GM23338 (cell line): ENCODE measurements at places on chromosomes 6 and 20. TPM values are rescaled to one million over a fixed set of nuclear protein-coding genes. Genes with fewer than 3 reads are reported as not detected.

Gene TNFRSF6B
- total RNA-seq = 0.28 and 3.8 TPM in 2 replicates

Gene OR12D3
- not detected in 2 replicates for total RNA-seq

Gene C4A
- 0.97 and 2.4 TPM in 2 replicates for total RNA-seq

Gene COL9A3
- 110 and 113 TPM in 2 replicates for total RNA-seq

Gene RSPH9
- 0.10 TPM in 1 of 2 replicates, not detected in the other for total RNA-seq

Gene PFDN4
- total RNA-seq = 105 and 196 TPM in 2 replicates

Gene EPB41L1
- 33.1 and 48.7 TPM in 2 replicates for total RNA-seq

Gene OR10C1
- total RNA-seq = not detected in 2 replicates

Gene SLC22A1
- 0.10 TPM in 1 of 2 replicates, not detected in the other for total RNA-seq

Gene ATXN1
- total RNA-seq = 8.2 and 9.1 TPM in 2 replicates

Gene SLC24A3
- 2.5 and 3.0 TPM in 2 replicates for total RNA-seq

Gene MMP24
- total RNA-seq = 24.5 and 27.3 TPM in 2 replicates

- peak; percentile 17 for DNase-seq
Observed at GRCh38 chr6:56956491-56956890, 1.6 kb downstream of the BEND6 start.

DNA sequence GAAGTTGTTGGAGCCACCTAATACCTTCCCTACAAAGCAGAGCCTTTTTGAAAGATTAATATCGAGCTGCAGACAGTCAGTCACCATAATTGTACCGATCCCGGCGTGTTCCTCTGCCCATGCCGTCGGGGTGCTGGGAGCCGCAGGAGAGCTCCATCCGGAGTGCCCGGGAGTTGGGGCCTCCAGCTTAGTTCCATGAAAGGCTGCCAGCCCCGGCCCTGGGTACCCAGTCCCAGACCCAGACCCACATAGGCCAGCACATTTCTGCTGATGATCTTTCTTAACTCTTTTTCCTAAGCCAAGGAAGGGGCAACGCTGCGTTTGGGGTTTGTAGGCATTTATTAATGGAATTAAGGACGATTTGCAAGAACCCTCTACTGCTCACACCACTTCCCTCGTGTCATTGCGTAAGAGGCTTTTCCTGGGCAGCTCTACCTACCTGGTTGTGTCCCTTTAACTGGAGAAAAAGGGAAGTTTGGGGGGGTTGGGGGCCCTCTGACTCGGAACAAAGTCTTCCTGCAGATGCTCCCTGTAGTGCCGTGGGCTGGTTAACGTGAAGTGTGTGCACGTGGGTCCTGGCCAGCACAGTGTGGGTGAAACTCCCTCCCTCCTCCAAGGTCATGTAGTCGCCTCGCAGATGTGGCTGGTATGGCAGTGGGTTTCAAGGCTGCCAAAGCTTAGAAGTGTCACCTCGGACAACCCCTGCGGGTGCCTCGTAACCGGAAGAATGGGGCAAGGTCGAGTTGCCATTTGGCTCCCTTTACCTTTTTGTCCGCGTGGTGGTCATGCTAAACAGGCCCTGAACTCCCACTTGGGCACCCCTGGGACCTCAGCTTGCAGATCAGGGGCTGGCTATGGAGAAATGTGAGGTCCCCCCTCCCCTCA lies 54.3 kb upstream of the APCDD1L start:
- DNase-seq = no peak

- DNase-seq = no peak
Observed at GRCh38 chr6:73655341-73655917, 1.6 kb upstream of the SLC17A5 start.

GRCh38 chr6:159693894-159694545 lies 979 bp upstream of the SOD2 start:
- DNase-seq = peak; percentile 42

- DNase-seq = peak; percentile 28
Observed at GRCh38 chr6:111353912-111354462, 129.0 kb downstream of the REV3L start.

DNA sequence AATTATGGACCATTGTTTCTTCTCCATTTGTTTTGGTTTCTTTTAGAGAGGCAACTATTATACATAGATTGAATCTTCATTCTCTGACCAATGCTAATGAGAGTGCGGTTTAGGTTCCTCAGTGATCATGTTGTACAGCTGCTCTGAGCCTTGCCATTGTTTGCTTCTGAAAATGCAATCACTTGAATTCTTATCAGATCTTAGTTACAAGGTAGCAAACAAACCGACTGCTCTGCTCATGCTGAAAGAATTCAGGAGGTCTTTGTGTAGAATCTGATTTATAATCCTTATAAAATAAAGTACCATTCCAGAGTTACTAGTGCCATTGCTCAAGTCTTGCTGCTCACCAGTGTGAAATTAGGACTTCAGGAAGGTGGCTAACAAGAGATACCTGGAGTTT lies 569.1 kb upstream of the ID4 start:
- no peak for DNase-seq

- DNase-seq = peak; percentile 11
Observed at GRCh38 chr6:50112981-50113857, 63.5 kb upstream of the DEFB112 start.

- DNase-seq = no peak
Observed at GRCh38 chr20:6732851-6733250, 34.6 kb upstream of the BMP2 start.

DNA sequence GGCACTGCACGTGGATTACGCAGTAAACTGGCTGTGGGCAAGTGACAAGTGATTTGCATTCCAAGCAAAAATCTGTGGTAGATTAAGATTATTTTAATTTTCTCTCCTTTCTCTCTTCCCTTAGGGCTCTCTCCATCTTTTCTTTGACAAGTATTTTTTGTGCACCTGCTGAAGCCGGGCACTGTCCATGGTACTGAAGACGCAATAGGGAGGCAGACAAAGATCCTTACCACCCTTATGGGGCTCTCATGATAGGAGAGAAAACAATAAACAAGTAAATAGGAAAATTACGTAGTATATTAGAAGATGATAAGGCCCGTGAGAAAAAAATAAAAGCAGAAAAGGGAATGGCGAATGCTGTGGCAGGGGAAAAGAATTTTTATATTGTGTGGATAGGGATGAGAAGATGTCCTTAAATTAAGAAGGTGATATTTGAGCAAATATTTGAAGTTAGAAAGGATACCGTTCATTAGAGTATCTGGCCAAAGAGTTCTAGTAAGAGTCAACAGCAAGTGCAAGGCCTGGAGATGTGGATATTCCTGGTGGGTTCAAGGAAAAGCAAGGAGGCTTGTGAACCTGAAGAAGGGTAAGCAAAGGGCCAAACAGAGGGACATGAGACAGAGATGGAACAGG lies 146.0 kb downstream of the LAMP5 start:
- DNase-seq = peak; percentile 67

- no peak for DNase-seq
Observed at GRCh38 chr6:9593554-9593953, 821.3 kb downstream of the TFAP2A start.

DNA sequence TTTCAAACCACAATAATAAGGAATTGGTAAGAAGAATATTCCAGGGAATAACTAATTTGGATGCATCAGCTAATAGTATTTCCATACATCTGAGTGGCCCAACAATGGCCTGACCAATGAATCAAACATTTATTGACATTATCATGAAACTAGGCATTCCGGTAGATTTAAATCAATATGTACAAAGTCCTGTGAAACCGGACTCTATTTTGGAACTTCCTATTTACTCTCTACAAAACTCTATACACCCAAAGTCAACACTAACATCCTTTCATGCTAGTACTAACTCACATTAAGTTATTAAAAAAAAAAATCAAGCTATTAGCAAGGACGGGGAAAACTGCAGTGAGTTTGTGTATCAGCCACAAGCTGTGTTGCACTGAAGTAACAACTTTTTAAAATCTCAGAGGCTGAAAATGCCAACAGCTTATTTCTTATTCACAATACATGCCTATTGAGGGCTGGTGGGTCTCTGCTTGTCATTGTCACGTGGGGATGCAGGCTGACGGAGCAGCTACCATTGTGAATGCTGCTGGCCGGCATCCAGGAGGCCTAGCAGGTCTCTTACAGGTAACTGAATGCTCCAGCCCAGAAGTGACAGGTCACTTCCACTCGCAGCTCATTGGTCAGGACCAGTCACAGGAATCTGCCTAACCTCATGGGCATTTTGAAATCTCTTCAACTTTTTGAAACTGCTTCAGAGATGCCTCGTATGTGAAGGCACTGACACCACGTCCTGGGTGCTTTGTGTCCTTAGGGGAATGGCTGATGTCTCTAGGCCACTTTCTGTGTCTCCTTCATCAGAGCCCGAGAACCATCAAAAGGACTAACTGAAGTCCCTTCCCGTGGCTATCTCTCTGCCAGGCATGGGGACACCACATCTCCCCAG lies 76.3 kb downstream of the SLC22A23 start:
- no peak for DNase-seq

DNA sequence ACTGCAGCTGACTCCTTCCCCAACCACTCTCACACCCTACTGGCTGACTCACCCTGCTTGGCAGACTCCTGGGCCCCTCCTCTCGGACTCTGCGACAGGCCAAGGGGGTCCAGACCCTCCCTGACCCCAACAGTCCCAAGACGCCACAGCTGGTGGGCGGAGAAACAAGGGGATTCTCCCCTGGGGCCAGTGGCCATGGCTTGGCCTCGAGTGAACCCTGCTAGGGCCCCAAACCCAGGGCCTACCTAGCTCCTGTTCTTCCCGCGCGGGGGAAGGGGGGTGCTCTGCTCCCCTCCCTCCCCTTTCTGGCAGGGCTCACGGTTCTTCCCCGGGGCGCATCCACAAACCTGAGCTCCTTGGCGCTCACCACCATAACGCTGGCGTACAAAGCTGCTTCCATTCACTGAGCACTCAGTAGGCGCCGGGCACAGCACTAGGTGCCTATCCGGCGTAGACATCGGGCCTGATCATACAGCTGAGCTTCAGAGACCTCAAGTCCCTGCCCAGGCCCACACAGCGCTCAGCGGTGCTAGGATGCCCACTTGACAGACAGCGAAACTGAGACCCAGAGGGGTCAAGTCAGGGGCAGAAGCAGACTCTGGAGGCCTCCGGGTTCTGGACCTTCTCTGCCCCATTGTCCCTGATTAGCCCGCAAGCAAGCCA lies 597 bp downstream of the ADA start:
- DNase-seq = peak; percentile 21

GRCh38 chr6:100785982-100786381 lies 95.1 kb downstream of the ASCC3 start:
- DNase-seq = no peak

GRCh38 chr6:33339193-33339592 lies 21.6 kb upstream of the ZBTB22 start:
- no peak for DNase-seq

GRCh38 chr6:2989332-2990247 lies 10.1 kb upstream of the NQO2 start:
- DNase-seq = peak; percentile 100

DNA sequence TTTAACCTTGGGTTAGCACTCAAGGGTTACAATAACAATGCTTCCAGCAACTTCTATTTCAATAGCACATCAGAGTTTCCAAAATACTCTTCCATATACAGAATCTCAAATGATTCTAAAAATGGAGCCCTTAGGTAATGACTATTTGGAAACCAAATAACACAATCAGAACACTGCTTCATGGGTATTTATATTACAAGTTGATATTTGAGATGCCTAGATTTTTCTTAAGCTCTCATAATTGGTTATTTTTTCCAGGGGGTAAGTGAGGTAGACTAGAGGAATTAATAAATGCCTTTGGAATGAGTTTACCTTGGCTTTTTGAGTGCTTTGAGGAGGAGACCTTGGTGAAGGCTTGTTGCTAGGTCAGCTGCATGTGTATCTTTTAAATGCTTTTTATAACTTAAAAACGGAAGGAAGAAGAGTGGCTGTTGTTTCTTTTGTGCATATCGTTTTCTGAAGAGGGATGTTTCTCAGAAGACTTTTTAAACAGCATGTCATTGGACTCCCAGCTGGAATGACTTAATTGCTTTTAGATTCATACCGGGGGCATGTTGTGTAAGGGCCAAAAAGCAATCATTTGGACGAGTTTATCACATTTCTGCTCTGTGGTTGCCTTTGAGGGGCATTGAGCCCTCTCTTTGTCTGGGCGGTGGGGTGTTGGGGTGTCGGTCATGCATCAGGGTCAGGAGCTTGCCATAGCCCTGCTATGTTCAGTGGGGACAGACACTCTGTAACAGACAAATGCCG lies 186.0 kb downstream of the DTNBP1 start:
- no peak for DNase-seq

DNA sequence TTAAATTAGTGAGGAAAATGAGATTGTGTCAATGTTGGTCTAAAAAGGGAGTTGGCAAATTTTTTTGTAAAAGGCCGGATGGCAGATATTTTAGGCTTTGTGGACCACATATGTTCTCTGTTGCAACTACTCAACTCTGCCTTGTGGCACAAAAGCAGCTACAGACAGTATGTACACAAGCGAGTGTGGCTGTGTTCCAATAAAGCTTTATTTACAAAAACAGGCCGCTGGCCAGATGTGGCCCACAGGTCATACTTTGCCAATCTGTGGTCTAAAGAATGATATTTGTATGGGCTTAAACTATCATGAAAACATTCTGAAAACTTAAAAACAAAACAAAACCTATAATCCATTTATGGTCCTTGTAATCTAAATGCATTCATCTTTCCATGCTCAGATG lies 228.3 kb downstream of the CLIC5 start:
- DNase-seq = no peak

DNA sequence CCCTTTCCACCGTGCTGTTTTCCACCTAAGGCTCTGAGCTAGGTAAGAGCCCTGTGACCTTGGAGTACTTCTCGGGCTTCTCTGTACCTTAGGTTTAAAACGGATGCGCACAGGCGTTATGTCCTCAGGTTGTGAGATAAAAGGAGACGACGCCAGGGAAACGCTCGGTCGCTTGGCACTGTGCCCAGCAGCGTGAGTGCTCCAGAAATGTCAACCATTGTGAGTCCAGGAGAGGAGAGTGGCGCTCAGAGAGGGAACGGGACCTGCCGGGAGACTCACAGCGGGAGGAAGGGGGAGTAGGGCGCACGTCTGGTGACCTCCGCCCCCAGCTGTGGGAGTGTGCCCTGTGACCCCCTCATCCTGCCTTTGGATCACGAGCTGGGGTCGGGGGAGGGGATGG lies 33.8 kb upstream of the SCRT2 start:
- no peak for DNase-seq

DNA sequence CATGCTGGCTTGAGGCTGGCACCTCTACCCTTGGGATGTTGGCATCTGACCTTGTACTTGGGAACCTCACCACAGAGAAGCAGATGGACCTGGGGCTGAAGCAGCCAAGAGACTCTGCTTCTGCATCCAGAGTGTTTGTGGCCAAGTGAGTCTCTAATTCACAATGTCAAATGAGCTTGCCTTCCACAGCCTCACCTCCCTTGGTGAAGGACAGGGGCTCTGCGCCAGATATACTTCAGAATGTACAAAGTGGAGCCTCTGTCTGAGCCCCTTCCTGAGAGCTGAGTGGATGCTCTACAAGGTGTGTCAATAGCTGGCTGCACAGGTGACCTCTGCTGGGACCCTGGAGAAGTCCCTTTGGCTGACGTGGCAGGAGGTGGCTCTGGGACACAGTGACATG lies 508.9 kb downstream of the CDH26 start:
- no peak for DNase-seq

GRCh38 chr6:64258752-64259151 lies 623.1 kb downstream of the PHF3 start:
- DNase-seq = no peak

GRCh38 chr6:158439255-158439654 lies 120.6 kb upstream of the TMEM181 start:
- no peak for DNase-seq

- peak; percentile 65 for DNase-seq
Observed at GRCh38 chr6:9398767-9399373, 963.5 kb upstream of the SLC35B3 start.

GRCh38 chr20:15446373-15446772 lies 1109.0 kb upstream of the FLRT3 start:
- no peak for DNase-seq
